ENCODE measurements at places on chromosomes 2 and 18.

DNA sequence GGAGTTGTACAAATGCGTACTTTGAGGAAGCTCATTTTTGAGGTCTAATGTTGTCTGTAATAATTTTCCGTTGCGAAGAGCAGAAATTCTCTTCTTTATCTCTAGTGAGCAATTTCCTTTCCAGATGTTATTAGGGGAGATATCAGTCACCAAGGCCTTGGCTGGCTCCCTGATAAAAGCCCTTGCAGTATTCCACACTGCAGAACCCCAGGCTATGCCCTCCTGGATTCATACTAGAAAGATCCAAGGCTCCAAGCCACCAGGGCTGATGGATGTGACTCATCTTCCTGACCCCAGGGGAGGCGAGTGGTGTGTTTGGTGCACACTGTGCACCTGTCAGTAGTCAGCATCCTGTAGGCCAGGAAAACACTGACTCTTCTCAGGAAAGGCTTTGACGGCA is 34.7 kb downstream of the INO80C start:
- DNase-seq, result no peak

- no peak for DNase-seq
These were observed 396.3 kb upstream of the CHST9 start for GRCh38 chr18:27581296-27581904.

- DNase-seq, result no peak
These were observed 666.9 kb downstream of the XIRP2 start for GRCh38 chr2:167555098-167555720.

DNA sequence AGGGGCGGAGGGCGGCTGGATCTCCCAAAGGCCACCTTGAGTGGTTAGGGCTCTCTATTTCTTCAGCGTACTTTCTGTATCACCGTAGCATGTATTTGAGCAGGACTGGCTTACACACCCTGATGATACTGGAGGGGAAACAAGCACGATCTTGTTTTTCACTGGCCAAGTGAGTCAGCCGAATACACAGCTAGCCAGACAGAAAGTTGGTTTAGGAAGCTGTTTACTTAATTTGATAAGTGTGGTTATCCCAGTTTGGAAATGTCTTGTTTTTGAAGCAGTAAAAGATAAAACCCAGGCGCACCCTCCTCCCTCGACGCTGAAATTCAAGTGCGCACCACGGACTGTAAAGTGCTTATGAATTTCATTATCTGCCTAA is 582 bp downstream of the RIOK3 start:
- DNase-seq, result no peak

- no peak for DNase-seq
These were observed 35.1 kb downstream of the RAMP1 start for GRCh38 chr2:237894396-237894979.

- DNase-seq, result no peak
These were observed at the start of gene SULT1C2 for GRCh38 chr2:108288534-108289106. Gene SULT1C2 (plus strand): TSS chr2:108288895. CDS start chr2:108293668, 4,773 bp downstream.

DNA sequence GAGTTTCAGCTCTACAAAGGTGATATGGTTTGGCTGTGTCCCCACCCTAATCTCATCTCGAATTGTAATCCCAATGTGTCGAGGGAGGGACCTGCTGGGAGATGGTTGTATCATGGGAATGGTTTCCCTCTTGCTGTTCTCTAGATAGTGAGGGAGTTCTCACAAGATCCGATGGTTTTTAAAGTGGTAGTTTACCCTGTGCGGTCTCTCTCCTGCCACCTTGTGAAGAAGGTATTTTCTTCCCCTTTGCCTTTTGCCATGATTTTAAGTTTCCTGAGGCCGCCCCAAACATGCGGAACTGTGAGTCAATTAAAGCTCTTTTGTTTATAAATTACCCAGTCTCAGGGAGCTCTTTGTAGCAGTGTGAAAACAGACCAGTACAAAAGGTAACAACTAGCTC is 306.0 kb downstream of the LRP1B start:
- no peak for DNase-seq

- DNase-seq, result no peak
These were observed 58.8 kb upstream of the SLC38A11 start for GRCh38 chr2:165013944-165014619.

DNA sequence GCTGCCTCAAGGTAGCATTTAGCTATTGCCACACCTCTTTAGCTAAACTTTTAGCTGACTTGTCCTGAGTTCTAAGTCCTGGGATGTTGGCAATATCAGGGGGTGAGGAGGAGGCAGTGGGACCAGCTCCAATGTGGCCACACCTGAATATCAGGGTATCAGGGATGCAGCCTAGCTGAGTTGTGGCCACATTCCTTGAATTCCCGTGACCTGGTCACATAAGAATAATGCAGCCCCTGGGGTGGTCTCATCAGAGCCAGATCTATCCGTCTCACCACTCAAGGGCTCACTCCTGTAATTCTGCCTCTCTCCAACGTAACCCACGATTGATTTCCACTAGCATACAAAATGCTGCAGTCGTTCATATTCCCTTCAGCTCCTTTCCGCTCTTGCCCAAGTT is 11.6 kb upstream of the TAF1B start:
- no peak for DNase-seq

DNA sequence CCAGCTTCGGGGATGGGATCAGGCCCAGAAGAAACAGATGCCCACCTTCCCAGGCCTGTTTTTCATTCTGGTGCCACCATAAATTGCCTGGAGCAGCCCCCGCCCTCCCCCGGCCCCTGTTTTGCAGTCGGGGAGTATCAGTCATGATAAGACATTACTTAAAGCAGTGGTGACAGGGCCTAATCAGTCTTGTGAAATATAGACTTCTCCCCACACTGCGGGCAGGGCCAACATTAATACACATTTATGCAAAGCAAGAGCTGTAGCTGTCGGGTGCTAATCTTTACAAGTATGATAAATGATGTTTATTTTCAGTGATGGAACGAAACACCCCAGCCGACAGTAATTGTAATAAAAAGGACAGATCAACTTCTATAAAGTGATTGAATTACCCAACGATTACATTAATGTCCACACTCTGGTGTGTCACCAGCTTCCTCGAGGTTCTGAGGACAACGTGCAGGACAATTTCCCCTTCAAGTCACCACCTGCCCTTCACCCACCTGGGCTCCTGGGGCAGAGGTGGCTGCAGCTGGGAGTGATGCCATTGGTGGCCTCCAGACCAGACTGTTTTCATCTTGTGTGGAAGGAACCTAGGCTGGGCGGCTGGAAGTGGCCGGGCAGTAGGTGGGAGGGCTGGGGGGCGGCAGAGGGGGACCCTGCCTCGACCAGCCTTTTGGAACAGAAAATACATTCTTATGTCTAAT is 226.0 kb downstream of the TFCP2L1 start:
- no peak for DNase-seq

- DNase-seq, result no peak
These were observed 621 bp downstream of the TXNL1 start for GRCh38 chr18:56637711-56638231.

- DNase-seq, result no peak
These were observed 91.5 kb upstream of the LPIN2 start for GRCh38 chr18:3104190-3105054.

GRCh38 chr18:41659438-41660130 is 295.4 kb upstream of the PIK3C3 start:
- DNase-seq, result no peak

- no peak for DNase-seq
These were observed 294.2 kb downstream of the FIGN start for GRCh38 chr2:163441603-163442002.

GRCh38 chr2:162379719-162380580 is 36.0 kb downstream of the GCA start:
- no peak for DNase-seq

GRCh38 chr2:60551240-60552077 is 2.0 kb downstream of the BCL11A start:
- DNase-seq, result no peak

DNA sequence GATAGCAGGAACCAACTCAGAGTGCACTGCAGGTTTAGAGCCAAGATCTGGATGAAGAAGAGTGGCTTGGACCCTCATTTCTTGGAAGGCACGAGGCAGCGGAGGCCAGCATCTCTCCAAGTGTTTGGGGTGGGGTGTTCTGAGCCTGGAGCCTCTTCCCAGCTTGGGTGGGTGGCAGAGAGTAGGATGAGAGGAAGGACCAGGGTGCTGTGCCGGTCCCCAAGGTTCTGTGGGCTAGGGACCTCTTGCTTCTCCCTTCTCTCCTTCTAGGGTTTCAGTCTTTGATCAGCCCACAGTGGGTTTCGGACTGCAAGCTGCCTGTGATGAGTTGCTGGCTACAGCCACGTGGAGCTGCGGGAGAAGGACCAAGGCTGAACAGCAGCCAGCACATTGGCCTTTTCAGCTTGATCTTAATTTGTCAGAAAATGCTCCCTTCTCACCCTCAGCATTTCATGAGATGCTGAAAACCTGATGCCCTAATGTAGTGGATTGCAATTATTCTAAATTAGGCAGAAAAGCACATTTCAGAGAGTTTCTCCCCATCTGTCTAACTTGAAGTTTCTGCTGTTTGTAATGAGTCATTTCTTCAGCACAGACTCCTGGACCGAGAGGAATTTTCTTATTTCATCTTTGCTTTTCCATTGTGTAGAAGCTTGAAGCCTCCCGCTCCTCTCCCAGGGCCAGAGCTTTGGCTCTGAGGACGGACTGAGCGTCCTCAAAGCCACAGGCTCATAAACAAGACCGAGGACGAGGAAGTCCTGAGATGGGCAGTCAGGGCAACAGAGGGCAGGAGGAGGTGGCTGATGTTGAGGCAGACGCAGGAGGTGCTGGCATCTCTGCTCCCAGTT is 99.1 kb upstream of the HDAC4 start:
- no peak for DNase-seq

DNA sequence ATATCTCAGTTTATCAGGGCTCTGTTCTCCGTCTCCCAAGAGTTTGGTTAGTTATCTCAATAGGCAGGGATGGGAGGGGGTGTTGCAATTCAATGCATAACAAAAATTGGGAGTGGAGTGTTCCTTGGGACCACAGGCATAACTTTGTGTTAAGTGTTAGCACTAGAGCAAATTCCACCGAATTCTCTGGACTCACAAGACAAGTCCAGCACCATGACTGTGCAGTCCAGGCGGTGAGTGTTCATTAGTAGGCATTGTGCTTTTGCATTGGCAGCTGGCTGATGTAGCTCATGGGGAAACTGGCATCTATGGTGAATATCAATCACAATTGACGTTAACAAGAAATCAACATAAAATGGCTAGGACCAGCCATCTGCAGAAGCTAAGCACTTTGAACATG is 79.0 kb upstream of the CABLES1 start:
- DNase-seq, result no peak

DNA sequence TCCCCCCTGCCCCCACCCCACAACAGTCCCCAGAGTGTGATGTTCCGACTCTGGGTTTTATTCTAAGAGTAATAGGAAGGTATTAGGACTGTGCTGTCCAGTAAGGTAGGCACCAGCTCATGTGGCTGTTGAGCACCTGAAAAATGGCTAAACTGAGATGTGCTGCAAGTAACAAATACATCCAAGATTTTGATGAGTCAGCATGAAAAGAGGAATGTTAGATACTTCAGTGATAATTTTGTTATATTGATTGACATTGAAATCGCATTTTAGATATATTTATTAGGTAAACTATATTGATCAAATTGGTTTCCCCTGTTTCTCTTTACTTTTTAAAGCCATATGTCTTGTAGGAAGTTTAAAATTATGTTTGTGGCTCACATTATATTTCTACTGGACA is 147.8 kb downstream of the FTCDNL1 start:
- DNase-seq, result no peak

DNA sequence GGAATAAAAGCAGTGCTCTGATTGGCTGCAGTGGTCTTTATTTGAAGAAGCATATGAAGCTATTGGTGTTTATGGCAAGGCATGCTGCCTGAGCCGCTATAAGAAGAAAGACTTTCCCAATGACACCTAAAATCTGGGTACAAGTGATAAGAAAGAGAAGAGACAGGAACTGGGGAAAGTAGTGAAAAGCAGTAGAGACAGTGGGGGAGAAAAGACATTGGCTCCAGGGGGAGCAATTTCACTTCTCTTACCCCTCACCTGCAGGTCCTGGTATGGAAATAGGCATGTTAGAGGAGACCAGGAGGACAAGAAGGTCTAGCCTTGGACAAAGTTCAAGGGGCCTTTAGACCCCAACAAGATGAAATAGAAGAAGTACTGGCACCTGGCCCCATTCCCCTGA is 47.1 kb downstream of the PLCL1 start:
- no peak for DNase-seq

DNA sequence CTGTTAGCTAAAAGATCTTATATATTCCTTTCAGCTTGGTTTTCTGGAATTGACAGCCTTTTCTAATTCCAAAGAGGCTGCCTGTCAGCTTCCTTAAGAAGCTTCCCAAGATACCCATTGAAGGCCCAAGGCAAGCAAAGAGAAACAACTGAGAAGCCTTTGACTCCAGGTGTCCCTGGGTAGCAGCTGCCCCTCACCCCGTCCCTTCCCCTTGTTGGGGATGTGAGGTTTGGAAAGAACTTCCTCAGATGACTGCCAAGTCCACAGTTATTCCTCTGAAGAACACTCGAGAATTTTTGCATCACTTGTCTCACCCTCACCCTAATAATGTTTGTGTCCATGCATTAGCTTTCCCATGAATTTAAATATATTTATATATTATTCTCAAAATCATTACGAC is 13.3 kb downstream of the MAPRE3 start:
- DNase-seq, result no peak

DNA sequence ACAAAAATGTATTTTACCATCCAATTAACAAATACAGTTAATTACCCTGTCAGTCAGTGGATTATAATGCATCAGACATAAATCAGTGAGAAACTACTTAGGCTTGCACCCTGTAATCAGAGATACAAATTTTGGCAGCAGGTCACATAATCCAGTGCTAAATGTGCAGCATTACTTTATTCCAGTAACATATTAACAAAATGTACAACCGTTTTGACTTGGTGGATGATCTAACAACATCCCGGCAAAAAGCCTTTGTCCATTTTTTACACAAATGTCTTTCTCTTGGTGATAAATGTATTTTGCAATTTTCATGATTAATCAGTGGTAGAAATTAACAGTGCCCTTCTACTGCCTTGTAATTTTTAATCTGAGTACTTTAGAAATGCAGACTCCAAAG is 162.8 kb downstream of the LRP1B start:
- no peak for DNase-seq

- no peak for DNase-seq
These were observed 617.3 kb upstream of the REG3G start for GRCh38 chr2:78407960-78408794.

DNA sequence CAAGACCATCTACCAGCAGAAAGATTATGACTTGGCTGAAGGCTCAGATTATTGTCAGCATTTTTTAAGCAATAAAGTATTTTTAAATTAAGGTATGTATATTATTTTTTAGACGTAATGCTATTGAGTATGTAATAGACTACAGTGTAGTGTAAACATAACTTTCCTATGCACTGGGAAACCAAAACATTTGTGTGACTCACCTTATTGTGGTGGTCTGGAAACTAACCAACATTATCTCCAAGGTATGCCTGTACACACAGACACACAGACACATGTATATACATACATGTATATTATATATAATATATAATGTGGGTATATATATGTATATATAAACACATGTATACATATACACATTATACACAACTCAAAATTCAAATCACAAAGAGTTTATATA is 9.1 kb upstream of the TMEFF2 start:
- no peak for DNase-seq

GRCh38 chr2:203033395-203033794 is 18.7 kb downstream of the NBEAL1 start:
- DNase-seq, result no peak

- DNase-seq, result no peak
These were observed 26.8 kb upstream of the EPAS1 start for GRCh38 chr2:46270384-46270783.

GRCh38 chr2:97658691-97659157 is 5.1 kb downstream of the ACTR1B start:
- no peak for DNase-seq

GRCh38 chr2:20496076-20496872 is 49.4 kb downstream of the RHOB start:
- DNase-seq, result no peak
